ENCODE measurements at places on chromosomes 3 and 15.

DNA sequence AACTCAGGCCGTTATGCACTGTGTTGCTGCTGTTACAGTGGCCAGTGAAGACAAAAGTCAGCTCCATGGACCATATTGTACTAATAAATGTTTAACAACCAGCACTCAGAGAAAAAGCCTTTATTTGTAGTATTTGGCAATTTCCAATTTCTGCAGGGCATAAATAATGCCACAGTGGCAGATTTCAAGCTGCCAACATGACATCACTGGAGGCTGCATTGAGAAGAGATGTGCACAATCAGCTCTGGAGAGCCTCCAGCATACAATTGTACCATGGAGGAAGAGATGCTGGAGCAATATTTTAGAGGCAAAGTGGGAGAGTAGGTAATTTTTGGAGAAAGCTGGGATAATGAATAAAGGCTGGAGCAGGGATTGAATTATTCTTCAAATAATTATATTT is 9.7 kb upstream of the ALCAM start:
- DNase-seq: no peak

GRCh38 chr15:44811337-44811736 is 75.0 kb downstream of the TRIM69 start:
- DNase-seq: no peak

DNA sequence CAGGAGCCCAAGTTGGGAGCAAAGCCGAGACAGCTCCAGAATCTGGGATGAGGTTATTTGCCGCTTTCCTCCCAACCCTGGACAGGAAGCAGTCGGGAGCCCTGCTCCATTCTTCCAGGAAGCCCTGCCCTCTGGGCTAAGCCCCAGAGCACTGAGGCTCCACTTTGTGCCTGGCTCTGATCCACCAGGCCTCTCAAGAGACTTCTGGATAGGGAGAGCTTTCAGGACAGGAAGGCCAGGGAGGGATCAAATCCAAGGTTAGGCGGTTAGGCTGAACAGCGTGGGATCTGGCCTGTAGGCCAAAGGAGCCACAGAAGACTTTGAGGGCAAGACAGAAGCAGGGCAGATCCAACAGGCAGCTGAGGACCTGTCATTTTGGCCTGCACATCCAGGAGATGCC is 835 bp downstream of the STOML1 start:
- no peak for DNase-seq

DNA sequence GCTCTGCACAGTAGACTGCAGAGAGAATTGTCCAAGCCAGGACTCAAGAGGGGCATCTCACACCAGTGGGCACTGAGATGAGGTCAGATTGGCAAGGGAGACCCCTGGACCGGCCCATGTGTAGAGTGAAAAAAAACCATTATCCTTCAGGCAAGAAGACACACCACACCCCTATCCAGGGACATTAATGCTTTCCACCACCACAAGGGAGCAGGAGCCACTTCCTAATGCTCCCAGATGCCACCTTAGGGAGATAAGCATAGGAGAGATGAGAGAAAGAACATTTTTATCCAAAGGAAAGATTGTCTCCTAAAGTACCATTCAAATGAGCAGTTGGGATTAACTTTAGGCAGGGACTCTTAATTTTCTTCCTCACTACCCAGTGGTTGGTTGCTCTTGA is 109.6 kb upstream of the PTX3 start:
- no peak for DNase-seq

- DNase-seq: no peak
Measured at GRCh38 chr3:168531116-168531515, 435.4 kb upstream of the GOLIM4 start.

GRCh38 chr3:113436809-113437208 is 4.5 kb downstream of the CFAP44 start:
- no peak for DNase-seq

DNA sequence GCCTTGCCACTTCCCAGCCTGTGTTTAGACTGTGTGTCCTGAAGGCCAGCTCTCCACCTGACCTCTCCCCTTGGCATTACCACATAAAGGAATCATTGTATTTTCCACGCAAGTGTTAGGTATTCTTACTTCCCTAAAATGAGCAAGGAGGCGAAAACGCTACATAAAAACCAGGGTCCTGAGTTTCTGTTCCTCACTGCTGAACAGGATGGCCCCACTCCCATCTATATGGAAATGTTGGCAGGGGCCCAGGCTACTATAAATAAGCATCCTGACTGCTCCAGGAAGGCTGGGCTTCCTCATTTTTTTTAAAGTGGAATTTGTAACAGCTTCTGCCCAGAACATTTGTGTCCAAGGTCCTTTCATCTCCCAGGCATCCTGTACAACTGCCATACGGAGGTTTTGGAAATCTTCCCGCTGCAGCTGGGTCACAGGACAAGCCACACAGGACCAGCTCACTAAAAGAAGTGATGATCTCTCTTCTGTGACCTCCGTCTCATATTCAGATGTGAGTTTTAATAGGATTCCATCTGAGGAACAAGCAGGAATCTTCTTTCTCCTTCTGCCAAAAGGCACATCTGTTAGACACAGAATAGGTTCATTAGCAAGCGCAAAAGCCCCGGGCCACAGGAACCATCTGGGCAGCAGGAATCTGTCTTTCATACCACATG is 56.4 kb upstream of the LIMD1 start:
- DNase-seq: peak; percentile 65

DNA sequence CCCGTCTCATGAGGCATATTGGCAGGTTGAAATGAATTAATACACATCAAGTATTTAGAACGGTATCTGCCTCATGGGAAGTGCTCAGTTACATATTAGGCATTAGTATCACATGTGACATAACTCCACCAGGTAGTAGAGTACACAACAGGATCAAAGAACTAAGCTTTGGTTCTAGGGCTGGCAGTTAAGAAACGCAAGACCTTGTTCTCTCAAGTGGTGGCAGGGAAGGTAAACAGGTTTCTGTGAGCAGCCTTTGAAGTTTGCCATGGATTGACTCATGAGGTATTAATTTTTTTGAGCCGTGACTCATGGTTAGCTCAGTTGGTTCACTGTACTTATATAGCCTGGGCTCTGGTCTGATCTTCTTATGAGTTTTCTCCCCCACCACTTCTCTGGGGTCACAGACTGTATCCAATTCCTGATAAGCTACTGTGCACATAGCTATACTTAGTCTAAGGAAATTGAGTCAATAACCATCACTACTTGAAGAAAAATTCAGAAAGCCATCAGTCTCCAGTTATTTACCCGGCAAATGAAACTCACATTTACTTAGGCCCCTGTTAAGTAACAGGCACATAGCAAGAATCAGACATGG is 155.6 kb upstream of the STT3B start:
- DNase-seq: no peak

DNA sequence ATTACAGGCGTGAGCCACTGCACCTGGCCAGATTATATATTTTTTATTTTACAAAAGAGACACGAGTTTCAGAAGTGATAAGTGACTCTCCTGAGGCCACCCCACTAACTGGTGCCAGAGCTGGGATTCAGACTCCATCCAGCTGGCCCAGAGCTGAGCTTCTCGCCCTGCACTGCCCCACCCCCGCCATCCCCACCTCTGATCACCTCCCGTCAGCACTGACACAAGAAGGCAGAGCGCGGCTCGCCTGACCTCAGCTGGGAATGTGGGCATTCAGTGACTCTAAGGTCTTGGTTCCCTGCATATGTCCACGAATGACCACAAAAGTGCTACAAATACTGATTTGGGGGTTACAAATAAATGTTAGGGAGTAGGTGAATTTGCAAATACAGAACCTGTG is 56.1 kb upstream of the GALNT15 start:
- DNase-seq: no peak

DNA sequence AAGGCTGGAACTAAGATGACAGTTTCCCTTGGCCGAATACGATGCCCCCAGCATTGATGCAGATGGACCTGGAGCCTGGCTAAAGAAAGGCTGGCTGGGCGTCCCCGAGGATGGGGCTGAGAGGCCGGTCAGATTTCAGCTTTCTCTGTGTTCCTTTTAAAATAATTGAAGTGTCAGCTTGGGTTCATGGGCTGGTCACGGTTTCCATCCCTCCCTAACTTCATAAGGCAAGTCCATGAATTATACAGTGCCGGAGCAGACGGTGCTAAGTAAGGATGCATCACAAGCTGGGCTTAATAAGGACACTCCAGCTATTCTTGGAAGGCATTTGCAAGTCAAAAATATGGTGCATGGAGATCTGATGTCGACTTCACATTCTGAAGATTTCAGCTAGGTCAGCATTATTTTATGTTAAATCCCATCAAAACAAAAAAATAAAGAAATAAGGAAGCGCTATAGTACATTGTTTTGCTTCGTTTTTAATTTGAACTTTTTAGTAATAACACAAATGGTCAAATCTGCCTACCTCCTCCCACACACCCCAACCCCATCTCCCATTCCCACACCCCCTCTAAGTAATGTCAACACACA is 220.8 kb downstream of the RPLP1 start:
- no peak for DNase-seq

Measured in KBM-7 (cell line).